ENCODE measurements at places on chromosomes 2 and 18. TPM values are rescaled to one million over a fixed set of nuclear protein-coding genes. Genes with fewer than 3 reads are reported as not detected.

The STARD6 gene
- not detected for total RNA-seq

The EFHD1 gene
- total RNA-seq: 1.8 TPM

The NT5DC4 gene
- total RNA-seq: not detected

The RPRM gene
- 0.09 TPM for total RNA-seq

The BCL11A gene
- not detected for total RNA-seq

The ALPG gene
- 0.22 TPM for total RNA-seq

The SLC14A1 gene
- not detected for total RNA-seq

The NEU2 gene
- not detected for total RNA-seq

The BMP10 gene
- not detected for total RNA-seq

The DSC2 gene
- 0.86 TPM for total RNA-seq

The CD207 gene
- not detected for total RNA-seq

The RGPD3 gene
- total RNA-seq: 0.20 TPM

The QPCT gene
- total RNA-seq: 19.4 TPM

The PJVK gene
- 0.99 TPM for total RNA-seq

The FZD7 gene
- total RNA-seq: 7.3 TPM

The IL1A gene
- not detected for total RNA-seq

The CROCC2 gene
- total RNA-seq: not detected

The TUBA3E gene
- total RNA-seq: 0.78 TPM

The VAMP8 gene
- 23.2 TPM for total RNA-seq

The GFPT1 gene
- 23.4 TPM for total RNA-seq

The SLC8A1 gene
- 0.41 TPM for total RNA-seq

The UGT1A5 gene
- not detected for total RNA-seq

The MALT1 gene
- 11.1 TPM for total RNA-seq

The ETAA1 gene
- 9.1 TPM for total RNA-seq

The TMEM182 gene
- 3.6 TPM for total RNA-seq

The KCNG2 gene
- total RNA-seq: not detected

The SP3 gene
- 38.0 TPM for total RNA-seq

The ASTL gene
- total RNA-seq: not detected

The SCLY gene
- total RNA-seq: 24.0 TPM

The RAMP1 gene
- total RNA-seq: not detected

The TBR1 gene
- total RNA-seq: not detected

The SCN3A gene
- not detected for total RNA-seq

The FAM110C gene
- total RNA-seq: 0.12 TPM

The SLC30A3 gene
- 3.6 TPM for total RNA-seq

The STPG4 gene
- total RNA-seq: not detected

The TRPM8 gene
- total RNA-seq: not detected

The ATG9A gene
- 48.1 TPM for total RNA-seq

The EIPR1 gene
- 40.6 TPM for total RNA-seq

The UPP2 gene
- total RNA-seq: not detected

The ANKRD44 gene
- total RNA-seq: 1.2 TPM
